ENCODE measurements at places on chromosomes 5 and 9.

- no peak for DNase-seq
These were observed 628 bp downstream of the SYNPO start for GRCh38 chr5:150641006-150641570.

- no peak for DNase-seq
These were observed 196.4 kb downstream of the CDK5RAP2 start for GRCh38 chr9:120383611-120383998.

DNA sequence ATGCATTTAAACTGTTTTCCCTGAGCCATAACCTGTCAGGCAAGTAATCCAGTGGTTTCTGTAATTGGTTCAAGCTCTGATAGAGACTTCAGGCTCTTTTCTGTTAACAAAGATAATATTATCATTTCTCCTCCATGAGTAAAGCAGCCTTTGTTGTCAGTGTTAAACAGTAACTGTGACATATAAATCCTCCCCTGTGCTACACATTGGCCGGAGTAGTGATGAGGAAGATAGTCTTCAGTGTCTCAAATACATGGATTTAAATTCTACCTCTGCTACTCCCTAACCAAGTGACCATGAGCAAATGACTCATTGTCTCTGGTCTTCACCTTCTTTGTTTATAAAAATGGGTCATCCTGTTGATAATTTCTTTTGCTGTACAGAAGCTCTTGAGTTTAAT lies 615.5 kb upstream of the CHD1 start:
- DNase-seq = no peak

GRCh38 chr5:173971681-173972345 lies 17.2 kb upstream of the C5orf47 start:
- no peak for DNase-seq

- DNase-seq = peak; percentile 54
These were observed 326.5 kb downstream of the ZSWIM6 start for GRCh38 chr5:61658592-61659008.

All from immature natural killer cell (primary cell).